ENCODE measurements at places on chromosomes 2 and 18.

GRCh38 chr2:25692143-25692542, 18.8 kb upstream of the DTNB start:
- no peak for DNase-seq

DNA sequence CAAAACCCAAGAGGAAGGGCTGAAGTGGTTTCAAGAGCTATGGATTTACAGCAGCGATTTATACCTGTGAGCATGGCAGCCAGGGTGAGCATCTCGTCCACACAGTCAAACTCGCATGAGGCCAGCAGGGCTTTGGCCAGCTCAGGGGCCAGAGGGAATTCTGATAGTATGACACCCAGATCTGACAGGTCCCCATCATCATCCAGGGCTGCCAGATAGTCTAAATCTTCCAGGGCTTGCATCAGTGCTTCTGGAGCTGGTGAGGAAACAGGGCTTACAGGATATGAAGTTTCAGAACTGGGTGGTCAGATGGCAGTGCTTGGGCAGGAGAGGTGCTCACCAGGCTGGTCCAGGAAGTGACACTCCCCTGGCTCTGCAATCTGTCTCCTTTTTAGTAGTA, 3.5 kb downstream of the DQX1 start:
- no peak for DNase-seq

GRCh38 chr2:11129598-11130449, 25.4 kb upstream of the SLC66A3 start:
- DNase-seq: no peak

GRCh38 chr2:158131483-158131912, 29.8 kb downstream of the UPP2 start:
- DNase-seq: no peak

DNA sequence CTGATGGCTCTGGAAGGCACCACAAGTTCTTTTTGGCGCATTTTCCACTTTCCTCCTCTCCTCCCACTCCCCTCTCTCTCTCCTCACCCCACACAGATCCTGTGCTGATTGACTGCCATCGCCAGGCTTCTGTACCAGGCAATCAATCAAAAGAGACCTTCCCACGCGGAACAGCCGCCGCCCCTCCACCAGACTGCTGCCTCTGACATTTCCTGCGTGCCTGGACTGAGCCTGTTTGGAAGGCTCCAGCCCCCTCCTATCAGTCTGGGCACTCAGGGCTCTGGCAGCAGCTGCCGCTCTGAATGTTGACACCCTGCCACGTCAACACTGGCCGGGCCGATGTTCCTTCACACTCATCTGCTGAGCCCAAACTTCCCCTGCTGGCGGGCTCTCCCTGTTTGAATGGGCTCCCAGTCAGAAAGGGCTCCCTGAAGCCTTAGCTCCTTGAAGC, 467.7 kb downstream of the EPHA4 start:
- peak; percentile 61 for DNase-seq

DNA sequence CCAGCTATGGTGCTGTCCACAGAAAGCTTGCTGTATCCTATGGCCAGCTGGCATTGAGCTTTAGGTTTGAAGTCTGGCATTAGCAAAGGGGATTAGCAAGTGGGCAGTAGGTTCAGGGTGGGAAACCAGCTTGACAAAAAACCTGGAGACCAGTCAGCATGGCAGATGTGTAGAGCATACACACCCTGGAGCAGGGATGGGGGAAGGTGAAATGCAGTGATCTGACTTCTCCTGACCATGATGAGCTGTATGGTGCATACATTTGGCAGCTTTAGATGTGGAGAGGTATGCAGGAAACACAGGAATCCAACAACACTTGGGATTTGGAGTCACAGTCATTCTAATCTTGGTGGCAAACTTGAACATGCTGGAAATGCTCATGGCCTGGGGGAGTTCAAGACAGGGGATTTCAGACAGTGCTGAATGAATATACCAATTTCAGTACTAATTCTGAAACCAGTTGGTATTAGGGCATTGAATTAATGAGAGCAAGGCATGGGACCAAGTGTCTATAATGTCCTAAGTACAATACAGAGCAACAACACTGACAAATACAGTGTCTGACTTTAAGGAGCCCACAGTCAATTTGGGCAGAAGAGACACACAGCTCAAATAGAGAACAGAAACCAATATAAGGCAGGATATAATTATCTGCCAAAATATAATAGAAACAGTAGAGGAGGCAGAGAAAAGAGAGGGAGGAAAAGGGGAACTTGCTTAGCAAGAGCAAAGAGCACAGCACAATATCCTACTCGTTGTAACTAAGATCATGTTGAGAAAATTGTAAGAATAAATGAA, 11.8 kb downstream of the ARHGAP15 start:
- no peak for DNase-seq

GRCh38 chr2:209314653-209315052, 109.2 kb upstream of the MAP2 start:
- peak; percentile 6 for DNase-seq

DNA sequence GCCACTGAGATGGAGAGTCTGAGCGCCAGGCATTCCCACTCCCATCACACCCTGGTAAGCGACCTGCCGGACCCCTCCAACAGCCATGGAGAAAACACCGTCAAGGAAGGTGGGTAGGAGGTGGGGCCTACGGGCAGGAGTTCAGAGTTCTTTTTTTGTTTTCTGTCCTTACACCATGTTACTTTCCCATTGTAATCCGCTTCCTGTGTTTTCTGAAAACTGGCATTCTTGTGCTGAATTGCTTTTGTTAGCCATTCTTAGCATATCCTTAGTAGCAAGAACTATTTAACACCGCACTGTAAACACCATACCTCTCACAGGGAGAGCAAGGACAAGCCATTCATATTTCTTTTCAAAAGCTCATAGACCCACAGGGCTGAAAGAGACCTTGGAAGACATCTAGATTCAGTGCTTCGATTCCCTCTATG, 46.2 kb downstream of the UNC80 start:
- no peak for DNase-seq

DNA sequence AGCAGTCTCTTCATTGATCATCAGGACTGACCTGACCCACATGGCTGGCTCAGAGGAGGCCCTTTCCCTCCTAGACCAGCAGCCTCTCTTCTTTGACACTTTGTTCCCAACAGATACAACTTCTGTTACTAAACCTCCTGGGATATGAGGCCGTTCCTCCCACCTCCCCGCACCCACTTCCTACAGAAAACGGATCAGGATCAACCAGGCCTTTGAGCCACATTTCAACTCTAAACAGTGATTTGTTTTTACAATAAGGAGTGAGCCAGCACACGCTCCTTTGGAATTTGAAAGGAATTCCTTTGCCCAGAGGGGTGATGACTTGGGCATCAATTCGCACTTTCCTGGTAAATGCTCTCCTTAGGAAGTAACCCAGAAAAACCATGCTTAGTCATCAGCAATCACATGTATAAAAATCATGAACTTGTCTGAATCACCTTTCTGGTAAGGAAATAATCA, 180.4 kb downstream of the FAM124B start:
- peak; percentile 97 for DNase-seq

DNA sequence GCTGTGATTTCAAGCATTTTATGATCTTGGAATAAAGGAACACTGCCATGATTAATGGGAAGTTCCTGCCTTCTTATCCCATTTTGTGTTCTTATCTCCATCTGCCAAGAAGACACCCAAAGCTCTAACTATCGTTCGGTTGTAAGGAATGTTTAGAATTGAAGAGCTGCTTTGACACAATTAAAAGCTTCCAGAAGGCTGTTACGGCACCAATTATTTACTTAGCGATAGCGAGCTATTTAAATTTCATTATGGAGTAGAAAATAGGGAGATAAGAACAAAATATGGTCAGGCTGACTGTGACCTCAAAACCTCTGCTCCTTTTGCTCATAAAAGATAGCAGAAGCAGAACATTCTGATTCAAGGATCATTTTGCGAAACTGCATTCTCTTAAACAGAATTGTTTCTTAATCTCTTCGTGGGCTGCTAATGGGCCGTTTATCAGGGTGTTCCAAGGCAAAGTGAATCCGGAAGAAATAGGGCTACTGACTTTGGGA, 101.6 kb downstream of the SLC4A3 start:
- DNase-seq: no peak

GRCh38 chr18:80175451-80176204, 66.6 kb downstream of the ADNP2 start:
- no peak for DNase-seq

DNA sequence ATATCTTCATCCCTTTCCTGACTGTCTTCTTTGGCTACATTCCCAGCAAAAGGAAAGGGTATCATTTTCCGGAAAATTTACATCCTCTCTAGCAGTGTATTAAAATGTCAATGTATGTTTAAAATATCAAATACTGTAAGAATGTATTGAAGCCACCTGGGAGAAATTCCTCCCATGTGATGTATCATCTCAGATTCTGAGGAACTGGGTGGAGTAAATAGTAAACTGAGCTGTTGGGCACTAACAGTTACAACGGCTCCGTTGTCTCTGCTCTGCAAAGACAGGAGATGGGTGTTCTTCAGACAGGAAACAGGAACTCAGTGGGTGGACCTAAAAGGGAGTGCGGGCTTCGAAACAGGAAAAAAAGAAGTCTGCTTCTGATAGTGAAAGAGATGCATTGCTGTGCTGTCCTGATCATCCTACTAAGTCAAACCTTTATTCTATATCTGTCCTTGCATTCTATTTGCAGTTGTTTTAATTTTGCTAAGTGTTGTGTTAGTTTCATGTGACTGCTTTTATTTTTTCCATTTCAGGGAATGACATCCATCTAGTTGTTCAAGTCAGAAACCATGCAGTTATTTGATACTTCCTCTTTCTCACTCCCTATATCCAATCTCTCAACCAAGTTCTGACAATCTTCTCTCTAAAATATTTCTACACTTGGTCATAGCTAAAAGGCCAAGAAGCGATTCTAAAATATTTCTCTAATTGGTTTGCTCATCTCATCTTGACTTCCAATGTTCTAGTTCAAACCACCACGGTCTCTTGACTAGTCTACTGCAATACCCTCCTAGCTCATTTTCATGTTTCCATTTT, 19.4 kb downstream of the DOK1 start:
- DNase-seq: peak; percentile 82

- peak; percentile 97 for DNase-seq
Measured at GRCh38 chr2:67503066-67503795, 106.1 kb downstream of the ETAA1 start.
